Suppressor macrophage (primary cell): ENCODE measurements at places on chromosomes 7 and 10.

GRCh38 chr10:3806603-3807002 lies 21.6 kb upstream of the KLF6 start:
- no peak for DNase-seq

DNA sequence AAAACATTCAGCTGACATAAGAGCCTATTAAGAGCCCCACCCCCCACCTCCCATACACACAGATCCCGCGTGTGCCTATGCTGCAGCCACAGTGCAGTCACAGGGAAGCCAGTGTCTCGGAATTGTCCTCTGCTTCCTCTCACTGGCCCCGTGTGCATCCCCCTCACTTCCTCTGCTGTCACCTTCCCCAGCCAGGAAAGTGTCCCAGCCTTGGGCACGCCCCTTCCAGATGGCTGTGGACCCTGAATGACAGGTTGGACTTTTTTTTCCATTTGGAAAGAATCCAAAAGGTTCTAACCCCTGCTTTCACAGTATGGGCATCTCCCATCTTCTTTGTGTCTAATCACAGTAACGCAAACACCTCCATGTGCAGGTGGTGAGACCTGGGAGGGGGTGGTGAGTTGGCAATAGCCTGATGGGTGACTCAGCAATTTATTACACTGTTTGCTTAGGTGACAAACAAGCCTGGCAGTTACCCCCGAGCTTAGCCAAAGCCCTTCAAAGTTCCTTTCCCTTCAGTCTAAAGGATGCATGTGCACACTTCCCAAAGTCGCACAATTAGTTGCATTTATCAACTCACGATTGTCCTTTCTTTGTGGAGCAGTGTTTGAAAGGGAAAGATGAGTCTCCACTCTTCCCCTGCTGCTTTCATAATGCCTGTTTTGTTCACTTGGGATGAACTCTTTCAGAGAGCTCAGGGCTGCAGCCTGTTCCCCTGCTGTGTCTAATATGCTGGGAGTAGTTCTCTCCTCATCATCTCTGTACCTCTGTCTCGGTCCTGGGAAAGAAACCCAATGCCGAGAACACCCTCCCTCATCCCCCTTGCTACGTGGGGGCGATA lies 67.5 kb upstream of the EFCAB10 start:
- DNase-seq, result no peak

DNA sequence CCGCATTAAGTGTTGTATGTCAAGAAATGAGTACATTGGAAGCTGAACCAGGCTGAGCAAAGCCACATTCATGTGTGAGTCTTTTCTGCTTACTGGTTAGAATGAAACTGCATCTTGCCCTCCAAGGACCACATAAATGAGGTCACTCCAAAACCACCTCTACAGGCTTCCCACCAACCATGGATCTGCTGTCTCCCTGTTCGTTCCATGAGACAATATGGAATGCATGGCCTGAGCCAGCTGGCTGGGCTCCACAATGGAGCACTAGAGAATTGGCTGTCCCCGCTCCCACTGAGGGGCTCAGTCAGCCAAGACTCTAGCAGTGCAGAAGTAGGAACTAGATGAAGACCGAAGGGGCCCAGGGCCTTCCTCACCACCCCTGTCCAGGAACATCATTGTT lies 120.8 kb downstream of the TNS3 start:
- DNase-seq, result no peak

DNA sequence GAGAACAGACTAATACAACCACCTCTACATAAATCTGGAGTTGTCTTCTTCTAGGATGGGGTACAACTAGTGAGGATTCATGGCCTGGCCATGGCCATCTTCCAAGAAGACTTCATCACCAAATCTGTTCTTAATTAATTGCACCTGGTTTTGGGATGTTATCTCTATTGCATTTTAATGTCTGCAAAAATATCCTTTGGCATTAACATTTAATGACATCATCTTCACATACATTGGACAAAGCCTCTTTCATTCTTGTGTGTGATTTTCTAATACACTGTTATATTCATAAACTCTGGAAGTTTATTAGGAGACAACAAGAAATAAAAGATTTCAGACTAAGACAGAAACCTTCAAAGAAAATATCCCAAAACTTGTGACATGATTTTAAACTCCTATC lies 124.2 kb upstream of the ABCB5 start:
- no peak for DNase-seq

GRCh38 chr10:128631801-128632241 lies 505.6 kb upstream of the MKI67 start:
- peak; percentile 42 for DNase-seq

- no peak for DNase-seq
These were observed 34.5 kb downstream of the FRMD4A start for GRCh38 chr10:14296065-14296709.

- DNase-seq, result peak; percentile 89
These were observed 88.8 kb downstream of the GSAP start for GRCh38 chr7:77327067-77327931.

DNA sequence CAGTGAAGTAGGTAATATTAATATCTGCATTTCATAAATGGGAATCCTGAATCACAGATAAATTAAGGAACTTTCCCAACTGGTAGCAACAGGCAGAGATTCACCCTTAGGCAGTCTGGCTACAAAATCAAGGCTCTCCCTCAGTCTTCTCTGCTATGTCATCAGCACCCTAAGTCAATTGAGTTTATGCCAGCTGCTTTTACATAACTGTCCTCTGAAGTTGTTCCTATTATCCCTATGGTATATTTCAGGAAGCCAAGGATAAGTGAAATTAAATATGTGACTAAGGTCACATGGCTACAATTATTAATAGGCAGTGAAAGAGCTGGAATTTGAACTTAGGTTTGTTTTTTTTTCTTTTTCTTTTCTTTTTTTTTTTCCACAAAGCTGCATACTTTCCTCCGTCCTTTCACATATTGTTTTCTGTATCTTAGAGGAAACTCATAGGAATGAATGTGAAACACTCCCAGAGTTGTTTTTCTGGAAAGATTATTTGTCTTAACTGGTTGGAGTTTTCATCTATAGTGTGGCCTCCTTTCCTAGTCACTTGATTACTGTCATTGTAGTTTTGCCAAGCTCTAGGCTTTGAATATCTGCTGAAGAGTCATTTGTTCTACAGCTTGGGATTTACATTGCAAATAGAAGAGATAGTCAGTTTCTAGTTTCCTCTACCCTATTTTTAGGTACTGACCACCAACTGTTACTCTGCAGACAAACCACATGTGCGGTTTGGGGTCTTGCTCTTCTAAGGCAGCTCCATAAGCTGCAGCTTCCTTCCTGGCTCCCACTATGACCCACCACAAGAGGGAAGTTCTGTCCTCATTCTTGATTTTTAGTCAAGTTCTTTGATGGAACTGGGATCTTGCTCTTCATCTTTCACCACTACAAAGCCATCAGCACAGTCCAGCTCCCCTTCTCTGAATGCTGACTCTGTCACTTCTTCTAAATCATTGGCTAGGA lies 338.0 kb upstream of the KIAA1217 start:
- no peak for DNase-seq

- DNase-seq, result no peak
These were observed 7.7 kb downstream of the ZPBP start for GRCh38 chr7:50085344-50085743.

GRCh38 chr10:123134343-123134914 lies 1.3 kb upstream of the HMX3 start:
- DNase-seq, result no peak

GRCh38 chr10:128295003-128295402 lies 168.8 kb upstream of the MKI67 start:
- DNase-seq, result no peak

DNA sequence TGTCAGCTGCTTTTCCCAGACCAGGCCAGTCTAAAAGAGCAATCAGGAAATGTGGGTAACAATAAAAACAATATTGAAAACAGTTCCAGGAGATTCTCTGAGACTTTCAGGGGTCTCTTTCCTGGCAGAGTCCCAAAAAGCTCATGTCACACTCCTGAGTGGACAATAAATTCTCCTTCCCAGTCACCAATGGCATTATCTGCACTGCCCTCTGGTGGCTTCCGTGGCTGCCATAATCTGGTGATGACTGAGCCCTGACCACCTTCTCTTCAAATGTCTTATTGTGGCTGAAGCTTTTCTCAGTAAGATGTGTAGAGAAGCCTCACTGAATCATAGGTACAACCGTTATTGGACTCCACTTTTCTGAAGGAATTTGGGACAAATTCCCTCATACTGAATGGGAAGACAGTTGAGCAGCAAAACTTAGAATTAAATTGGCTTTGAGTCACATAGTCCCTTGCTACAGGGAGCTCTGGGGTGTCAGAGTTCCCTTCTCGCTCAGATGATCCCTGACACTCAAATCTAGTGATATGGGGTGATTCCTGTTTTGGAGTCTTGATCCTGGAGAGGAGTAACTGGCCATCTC lies 24.4 kb upstream of the ASAH2 start:
- DNase-seq, result peak; percentile 58

DNA sequence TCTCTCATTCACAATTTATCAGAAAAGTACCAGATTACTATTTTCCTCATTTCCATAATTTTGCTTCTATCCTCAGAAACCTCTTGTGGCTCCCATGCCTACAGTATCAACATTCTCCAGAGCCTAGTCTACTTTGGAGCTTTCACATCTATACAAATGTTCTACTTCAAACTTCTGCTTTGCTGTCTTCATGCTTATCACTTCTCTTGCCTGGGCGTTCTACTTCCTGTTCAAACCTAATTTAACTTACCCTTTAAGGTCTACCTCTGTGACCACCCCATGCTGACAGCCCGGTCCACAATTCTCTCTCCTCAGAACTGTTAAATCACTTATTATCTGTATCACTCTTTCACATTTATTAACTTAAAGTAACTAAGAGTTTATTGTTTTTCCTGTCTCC lies 6.1 kb upstream of the PTPN12 start:
- DNase-seq, result peak; percentile 62

DNA sequence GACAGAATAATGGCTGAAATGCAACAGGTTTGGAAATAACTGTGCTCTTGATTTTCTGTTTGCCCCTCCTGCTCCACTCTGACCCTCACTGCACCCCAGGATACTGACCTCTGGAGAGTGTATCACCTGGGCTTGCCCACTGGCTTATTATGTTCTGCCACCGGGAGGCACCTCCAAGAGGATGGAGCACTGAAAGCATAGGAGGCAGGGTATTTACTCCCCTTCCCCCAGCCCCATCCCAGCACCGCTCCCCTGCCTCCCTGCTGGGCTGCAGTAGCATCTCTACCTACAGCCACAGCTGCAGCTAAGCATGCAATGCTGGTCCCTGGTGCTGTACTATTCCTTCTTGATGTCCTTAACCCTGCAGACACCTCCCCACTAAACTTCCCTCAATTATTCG lies 26.4 kb downstream of the RAB11FIP2 start:
- no peak for DNase-seq

DNA sequence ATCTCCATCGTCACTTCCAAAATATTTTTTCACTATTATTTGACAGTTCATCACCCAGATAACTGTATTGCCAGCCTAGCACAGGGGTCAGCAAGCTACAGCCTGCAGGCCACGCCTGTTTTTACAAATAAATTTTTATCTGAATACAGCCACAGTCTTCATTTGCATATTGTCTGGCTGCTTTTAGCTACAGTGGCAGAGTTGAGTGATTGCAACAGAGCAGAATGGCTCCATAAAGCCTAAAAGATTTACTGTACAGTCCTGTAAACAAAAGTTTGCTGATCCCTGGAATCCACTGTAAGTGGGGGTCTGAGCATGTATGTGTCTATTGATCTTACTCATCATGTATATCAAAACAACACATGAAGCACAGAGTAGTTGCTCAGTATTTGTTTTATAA lies 45.9 kb upstream of the GNAI1 start:
- no peak for DNase-seq

DNA sequence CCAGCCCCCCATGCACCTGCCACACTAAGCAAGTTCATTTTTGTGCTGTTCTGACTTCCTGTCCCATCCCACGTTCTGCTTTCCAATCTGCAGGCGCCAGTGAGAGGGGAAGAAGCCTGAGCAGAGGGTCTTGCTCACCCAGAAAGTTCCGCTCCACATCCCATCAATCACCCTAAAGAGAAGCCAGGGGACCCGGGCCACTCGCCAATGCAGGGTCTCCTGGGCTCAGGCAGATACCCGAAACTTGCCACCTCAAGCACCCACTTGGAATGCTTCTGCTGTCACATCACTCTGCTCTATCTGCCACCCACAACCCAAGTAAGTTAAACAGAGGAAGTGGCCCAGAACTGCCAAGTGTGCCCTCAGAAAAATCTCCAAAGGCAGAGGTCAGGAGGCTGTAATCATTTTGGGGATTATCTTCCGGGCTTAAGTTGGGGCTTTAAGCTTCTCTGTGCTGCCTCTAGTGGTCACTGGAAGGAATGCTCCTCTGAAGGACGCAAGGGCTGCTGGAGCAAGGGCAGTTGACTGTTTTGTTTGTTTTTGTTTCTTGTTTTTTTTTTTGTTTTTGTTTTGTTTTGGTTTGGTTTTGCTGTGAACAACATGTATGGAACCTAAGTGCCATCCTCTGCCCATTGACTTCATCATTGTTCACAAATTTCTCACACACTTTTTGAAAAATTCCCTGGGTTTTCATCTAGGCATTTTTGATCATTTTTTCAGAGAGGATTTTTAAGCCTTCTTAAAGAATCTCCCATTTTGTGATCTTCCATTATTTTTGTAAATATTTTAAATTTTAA lies 25.5 kb downstream of the PRR15 start:
- DNase-seq, result peak; percentile 77

GRCh38 chr10:126405239-126405775 lies 17.0 kb upstream of the ADAM12 start:
- DNase-seq, result no peak

- peak; percentile 87 for DNase-seq
These were observed 103.7 kb downstream of the RNF216 start for GRCh38 chr7:5677538-5678294.

DNA sequence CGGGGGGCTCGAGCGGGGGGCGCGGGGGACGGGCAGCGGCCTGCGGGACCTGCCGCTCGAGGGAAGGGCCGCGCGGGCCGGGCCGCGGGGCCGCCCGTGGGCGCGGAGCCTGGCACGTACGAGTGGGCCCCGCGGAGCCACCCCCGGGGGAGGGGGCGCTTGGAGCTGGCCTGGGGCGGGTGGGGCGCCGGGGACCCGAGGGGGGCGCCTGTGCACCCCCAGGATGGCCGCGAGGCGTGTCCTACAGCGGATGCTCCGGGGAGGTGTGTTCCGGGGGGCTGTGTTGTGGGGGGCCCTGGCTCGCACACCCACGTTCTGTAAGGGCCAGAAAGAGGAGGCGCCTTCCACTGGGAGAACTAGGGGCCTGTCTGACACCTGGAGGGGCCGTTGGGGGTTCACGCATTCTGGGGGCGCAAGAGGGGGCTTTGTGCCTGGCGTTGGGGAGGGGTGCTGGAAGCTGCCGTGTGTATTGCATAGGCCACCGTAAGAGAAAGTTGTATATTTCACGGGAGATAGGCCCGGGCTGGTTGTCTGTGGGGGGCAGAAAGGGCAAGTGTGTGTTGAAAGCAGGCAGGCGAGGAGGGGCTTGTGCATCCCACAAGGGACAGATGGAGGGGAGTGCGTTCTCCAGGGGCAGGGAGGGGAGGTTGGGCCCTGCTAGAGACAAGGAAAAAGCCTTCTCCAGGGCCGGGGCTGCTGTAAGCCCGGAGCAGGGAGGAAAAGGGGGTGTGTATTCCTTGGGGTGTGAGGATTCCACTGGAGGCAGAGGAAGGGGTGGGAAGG lies 663 bp downstream of the VPS37D start:
- no peak for DNase-seq
